ENCODE measurements at places on chromosomes 1 and 21.
A peak's percentile ranks its signal among the peaks of the same experiment; 100 is the strongest.

- no peak for DNase-seq
Observed at GRCh38 chr1:155982106-155982505, 3.8 kb upstream of the ARHGEF2 start.

GRCh38 chr1:230232371-230232771 is 165.3 kb downstream of the GALNT2 start:
- DNase-seq: no peak

- no peak for DNase-seq
Observed at GRCh38 chr21:33169359-33169758, 60.4 kb upstream of the IFNAR2 start.

DNA sequence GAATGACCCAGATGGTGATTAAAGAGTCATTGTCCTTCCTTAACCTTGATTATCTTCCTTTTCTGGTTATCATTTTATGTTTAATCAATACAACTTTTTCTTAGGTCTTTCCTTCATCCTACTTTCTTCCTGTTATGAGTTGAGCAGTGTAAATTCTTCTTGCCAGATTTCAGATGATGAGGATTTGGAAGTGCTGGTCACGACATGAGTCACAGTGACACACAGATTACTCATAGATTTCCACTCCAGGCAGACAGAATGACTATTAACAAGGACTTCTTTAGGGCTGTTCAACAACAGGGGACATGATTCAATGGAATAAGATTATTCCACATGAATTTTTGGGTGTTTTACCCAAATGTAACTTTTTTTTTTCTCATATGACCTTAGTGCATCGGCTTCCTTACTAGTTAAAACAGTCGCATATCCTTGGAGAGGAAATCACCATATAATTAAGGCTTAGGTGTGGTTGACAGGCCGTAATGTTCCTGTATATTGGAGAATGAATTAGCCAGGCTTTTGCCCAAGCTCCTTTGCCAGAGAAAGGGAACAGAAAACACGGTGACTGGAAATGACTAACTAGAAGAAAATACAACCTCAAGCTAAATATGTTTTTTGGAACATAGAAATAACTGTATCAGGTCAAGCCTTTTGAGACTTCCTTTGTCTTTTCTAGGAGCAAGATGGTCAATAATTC is 44.2 kb downstream of the PRRX1 start:
- no peak for DNase-seq

GRCh38 chr1:203178083-203178482 is 2.5 kb upstream of the MYBPH start:
- DNase-seq: no peak

GRCh38 chr1:228891272-228892034 is 156.2 kb downstream of the RHOU start:
- no peak for DNase-seq

- no peak for DNase-seq
Observed at GRCh38 chr1:69911301-69911801, 294.0 kb downstream of the LRRC40 start.

DNA sequence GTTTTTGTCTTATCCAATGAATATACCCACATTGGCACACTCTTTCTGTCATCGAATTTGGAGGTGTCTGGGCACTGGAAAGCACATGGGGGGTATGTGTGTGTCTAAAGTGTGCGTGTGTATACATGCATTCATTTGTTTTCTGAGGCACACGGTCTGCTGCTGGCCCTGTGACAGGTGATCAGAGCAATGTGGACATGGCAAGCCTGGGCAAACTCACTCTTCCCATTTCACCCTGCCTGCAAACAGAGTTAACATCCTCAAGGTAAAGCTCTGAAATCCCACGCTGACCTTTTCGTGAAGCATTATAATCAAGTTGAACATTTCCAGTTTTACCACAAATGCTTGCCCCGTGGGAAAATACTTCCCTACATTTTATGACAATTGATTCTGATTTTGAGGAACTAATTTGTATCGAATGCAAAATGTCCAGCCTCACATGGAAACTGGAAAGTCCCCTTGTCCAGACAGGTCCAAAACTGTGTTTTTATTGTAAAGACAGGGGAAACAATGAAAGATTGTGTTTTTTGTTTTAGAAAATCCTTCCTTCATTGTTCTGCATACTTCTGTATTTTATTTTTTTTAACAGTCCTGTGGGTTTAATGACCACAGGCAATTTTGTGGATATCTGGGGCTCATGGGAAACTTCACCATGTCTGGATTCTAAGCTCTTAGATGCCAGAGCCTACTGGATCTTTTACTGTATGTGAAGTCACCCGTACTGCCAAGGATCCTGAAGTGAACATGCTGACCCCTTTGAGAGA is 160.9 kb downstream of the PBX1 start:
- no peak for DNase-seq

GRCh38 chr21:17611414-17612022 is 1.2 kb downstream of the BTG3 start:
- DNase-seq: peak; percentile 84

DNA sequence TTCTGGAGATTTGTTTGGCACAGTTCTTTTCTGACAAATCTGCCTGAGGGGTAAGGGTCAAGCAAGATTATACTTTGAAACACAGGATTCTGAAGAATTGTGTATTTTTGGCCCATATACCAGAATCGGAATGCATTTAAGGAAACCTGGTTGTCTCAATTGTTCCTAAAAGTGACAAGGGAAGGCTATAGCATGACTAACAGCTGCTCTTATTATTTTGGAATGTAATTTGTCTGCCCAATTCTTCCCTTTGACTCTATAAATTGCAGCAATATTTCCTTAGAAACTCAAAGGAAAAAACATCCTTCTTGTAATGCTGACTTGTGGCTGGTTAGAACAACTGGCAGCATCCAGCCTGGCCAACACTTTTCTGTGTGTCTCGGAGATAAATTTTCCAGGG is 15.8 kb upstream of the VCAM1 start:
- no peak for DNase-seq

DNA sequence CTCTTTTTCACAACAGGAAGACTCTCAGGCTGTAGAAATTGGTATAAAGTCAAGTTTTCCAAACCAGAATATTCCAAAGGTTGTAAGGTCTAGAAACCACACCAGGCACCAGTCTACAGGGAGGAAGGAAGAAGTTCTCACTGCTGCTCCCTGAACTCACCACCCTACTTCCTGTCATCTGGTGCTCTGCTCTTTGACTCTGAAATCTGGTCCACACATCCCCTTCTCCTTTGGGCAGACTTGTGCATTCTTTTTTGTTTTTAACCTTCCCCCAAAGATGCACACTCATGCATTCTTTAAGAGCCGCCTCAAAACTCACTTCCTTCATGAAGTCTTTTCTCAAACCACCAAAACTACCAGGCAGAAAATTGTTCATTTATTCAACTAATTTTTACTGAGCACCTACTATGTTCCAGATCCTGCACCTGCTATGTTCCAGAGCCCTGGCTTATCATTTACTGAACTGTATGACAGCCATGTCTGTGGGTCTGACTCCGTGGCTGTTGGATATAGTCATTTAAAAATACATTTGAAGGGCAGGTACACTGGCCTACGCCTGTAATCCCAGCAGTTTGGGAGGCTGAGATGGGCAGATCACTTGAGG is 30.1 kb upstream of the EPS15 start:
- no peak for DNase-seq

GRCh38 chr1:11868331-11868980 is 9.7 kb upstream of the NPPB start:
- no peak for DNase-seq

GRCh38 chr1:176904057-176904751 is 260.3 kb downstream of the ASTN1 start:
- no peak for DNase-seq

GRCh38 chr1:168760241-168760640 is 31.2 kb upstream of the DPT start:
- no peak for DNase-seq

- DNase-seq: no peak
Observed at GRCh38 chr1:228510803-228511413, 23.7 kb downstream of the RNF187 start.

GRCh38 chr1:202106340-202107254 is 16.1 kb upstream of the GPR37L1 start:
- DNase-seq: no peak

- no peak for DNase-seq
Observed at GRCh38 chr1:174209347-174210187, 50.2 kb downstream of the RABGAP1L start.

DNA sequence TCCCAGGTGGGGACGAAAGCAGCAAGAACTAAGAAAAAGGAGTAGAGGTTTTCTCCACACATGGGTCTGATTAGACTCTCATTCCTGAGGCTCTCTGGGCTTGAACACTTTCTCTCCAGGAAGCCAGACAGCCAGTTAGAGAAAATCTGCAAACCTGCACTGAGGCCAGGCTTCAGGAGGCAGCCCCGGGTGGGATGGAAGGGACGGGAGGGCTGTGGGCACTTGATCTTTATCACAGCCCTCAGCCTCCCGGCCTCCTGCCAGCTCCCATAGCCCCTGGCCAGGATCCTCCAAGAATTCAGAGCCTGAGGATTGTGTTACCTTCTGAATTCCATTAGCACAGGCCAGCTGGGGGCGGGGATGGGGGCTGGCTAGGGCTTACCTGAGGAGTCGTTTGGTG is 40.1 kb downstream of the SERTAD4 start:
- no peak for DNase-seq

DNA sequence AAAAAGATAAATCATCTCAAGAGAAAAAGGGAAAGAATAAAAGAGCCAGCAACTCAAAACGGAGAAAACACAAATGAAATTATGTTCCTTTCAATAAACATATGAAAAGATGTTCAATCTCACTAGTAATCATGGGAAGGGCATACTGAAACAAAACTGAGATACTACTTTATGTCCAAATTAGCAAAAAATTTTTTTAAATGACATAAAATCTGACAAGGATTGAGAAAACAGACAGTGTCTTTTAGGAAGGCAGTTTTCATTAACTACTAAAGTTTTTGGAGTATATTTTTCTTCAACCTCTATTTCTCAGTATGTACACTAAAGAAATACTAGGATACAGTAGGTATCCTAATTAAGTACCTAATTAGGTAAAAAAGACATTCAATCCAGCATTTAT is 73.3 kb downstream of the ARID4B start:
- DNase-seq: no peak

DNA sequence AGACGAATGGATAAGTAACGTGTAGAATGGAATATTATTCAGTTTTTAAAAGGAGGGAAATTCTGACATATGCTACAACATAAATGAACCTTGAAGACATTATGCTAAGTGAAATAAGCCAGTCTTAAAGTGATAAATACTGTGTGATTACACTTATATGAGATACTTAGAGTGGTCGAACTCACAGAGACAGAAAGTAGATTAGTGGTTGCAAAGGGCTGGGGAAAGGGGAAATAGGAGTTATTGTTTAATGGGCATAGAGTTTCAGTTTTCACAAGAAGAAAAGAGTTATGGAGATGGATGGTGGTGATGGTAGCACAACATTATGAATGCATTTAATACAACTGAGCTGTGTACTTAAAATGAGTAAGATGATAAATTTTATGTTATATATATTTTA is 14.7 kb upstream of the AHCYL1 start:
- DNase-seq: no peak

DNA sequence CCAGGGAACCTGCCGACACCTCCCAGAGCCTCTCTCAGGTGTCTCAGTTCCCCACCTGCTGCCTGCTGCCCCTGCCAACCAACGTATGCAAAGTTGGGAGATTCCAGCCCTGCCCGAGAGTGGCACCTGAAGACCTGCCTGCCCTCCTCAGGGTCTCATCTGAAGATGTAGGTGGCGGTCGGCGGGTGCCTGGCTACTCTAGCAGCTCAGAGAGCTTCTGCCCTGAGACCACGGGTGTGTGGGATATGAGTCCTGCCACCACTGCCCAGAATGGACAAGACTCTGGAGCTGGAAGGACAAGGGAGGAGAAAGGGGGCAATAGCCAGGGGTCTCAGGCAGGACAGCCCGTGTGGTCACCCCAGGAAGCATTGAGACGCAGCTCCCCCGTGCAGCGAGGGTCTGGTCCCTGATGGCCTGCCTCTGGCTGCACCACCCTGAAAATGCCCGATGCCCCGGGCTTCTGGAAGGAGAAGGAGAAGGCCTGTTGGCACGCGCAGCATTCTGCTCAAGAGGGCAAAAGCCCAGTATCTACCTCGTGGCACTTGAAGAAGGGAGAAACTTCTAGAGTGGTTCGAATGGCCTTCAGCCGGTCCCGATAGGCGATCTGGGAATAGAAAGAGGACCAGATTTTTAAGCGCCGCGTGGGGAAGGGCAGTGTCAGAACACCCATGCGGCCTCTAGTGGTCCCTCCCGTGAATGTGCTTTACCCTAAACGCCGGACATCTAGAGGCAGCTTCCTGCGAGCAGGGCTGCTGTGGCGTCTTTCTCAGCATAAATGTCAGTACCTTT is 88.8 kb downstream of the STUM start:
- peak; percentile 15 for DNase-seq

DNA sequence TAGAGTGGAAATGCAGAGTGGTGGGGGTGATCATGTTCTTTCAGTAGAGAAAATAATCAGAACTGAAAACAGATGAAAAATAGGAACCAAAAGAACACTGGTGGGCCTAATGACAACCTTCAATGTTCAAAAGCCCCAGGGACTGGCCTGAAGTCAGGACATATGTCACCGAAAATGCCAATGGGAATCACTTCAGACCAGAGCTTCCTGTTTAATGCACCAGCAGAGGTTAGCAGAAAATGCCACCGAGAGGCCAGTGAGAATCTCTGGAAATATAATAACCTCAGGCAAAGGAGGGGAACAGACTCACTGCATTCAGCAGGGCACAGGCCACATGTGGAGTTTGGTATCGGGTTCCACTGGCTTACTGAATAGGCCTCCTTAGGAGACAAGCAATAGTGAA is 15.9 kb upstream of the CD58 start:
- no peak for DNase-seq

DNA sequence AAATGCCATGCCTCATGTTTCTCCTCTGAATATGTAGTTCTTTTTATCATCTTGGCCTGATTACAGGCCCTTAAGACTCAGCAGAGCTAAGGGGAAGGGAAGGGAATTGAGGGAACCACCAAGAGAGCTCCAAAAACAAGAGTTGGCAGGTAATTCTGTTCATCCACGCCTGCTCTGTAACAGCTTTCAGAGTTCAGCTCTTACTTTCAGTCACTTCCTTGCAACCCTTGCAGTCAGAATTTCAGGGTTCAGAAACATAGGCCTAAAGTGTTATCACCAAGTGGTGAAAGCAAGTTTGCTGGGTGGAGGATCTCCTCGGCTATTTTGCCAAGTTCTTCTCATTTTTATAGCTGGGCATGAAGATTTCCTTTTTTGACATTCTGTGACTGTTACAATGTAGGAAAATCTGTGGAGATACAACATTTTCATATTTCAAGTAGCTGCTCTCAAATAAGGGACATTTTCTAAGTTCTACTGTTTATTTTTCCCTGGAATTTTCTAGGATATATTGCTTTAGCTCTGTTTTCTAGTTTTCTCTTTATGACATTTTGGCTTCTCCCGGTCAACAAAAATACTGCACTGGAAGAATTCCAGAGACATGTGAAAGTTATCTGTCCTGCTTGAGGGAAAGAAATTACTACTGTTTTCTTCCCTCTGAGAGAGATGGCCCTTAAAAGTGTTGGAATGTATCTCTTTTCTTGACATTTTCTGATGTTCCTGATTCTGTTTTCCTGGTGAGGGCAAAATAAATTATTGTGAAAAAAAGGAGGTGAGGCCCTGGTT is 251.8 kb upstream of the ST6GALNAC5 start:
- no peak for DNase-seq

Measured in activated CD8-positive, alpha-beta memory T cell treated with anti-CD3 and anti-CD28 coated beads, Interleukin-2, amount 50 U/mL, for 4 hours (primary cell).